ENCODE measurements at places on chromosomes 7 and 10.
A peak's percentile ranks its signal among the peaks of the same experiment; 100 is the strongest.

GRCh38 chr7:30225863-30226613 lies 58.4 kb upstream of the ZNRF2 start:
- DNase-seq = peak; percentile 16

DNA sequence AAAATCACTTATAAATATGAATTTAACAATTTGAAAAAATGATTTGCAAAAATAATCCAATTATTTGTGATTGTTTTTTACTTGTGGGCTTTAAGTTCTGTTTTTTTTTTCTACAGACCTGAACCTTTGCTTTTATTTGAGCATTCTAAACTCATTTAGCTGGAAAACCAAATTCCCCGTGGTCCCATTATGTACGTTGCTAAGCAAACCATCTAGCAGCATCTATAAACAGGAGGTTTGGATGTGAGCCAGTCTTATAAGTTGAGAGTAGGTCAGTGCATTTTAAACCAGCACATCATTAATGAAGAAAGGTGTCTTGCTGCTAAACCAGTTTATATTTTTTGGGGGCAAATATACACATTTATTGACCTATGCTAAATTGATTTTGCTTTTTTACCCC lies 77.3 kb downstream of the LRRN3 start:
- no peak for DNase-seq

DNA sequence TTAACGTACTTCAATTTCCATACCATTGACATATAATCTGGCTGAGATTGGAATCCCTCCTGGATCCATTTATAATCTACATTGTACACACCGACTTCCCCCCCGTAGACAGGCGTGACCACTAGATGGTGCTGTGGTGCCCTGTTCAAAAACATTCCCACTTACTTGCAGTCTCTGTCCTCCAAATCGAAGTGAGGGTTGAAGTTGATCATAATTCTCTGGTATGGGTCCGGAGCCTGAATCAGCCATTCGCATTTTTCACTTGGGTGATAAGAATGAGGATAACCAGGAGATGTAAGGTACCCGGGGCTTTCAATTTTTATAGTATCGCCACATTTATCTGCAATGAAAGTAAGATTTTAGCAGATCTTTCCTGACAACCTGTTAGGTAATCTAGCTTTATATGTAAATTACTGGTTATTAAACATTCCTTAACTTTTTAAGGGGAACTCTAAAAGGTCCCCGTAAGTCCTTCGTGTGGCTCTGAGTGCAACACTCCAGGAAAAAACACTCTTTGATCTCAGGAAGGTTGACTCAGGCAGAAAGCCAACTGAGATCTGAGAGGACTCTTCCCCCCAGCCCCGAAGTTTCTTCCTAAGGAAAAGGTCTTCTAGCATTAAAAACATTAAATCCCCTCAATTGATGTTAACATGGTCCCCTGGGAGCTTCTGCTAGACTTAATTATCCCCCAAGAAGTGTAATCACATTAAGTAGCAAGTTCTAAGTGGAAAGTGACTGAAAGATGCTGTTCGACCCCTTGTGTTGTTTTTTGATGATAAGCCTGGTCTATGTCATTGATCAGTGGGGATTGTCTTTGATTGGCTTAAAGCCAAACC lies 3.7 kb downstream of the NRP1 start:
- peak; percentile 29 for DNase-seq

DNA sequence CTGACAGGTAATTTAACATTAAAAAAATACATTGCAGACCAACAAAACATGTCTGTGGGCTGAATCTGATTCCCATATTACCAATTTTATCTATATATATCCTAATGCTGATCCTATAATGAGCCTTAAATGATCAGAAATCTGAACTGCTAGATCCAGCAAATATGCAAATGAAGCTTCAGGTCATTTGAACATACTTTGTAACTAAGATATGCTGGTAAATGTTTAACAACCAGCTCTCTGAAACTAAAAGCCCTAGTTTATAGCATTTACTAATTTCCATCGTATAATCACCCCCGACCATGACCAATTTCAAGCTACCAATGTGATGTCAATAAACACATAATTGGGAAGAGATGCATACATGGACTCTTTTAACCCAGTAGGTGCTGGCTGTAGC lies 42.1 kb downstream of the PANK1 start:
- no peak for DNase-seq

DNA sequence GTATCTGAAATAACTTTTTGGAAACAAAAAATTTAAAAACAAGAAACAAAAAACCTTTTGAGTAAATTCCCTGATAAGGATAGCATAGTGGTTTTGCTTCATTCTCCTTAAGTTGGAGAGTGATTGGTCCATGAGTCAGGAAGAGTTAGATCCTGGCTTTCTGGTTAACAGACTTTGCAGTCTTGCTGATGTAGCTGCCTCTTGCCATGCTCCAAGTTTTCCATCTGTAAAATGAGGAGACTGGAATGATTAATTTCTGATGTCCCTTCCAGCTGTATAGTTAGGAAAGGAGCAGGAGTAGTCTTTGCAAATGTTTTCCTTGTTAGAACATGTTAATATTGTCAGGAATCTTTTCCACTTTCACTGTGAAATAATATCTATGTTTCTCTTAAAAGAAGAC lies 266.6 kb downstream of the DNAJB9 start:
- DNase-seq = no peak

DNA sequence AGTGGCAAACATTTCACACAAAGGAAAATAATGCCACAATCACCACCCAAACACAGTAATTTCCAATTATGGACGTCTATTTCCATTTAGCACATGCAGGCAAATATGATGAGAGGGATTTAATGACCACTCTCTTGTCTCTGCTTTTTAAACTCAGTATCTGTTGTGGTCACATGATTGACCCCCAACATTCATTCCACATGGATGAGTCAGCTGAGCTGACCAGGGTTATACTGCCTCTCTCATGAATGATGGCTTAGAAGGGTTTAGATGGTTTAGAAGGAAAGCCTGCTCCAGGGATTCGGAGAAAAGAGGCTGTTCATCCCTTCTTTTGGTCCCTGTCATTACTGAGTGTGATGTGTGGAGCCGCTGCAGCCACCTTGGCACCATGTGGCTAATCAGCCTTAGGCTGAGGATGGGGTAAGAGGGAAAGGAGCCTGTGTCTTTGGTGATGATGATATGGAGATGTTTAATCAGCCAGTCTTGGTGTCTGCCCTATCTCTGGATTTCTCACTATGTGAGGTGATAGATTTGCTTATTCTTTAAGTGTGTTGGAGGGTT lies 38.2 kb upstream of the JAKMIP3 start:
- no peak for DNase-seq

GRCh38 chr10:2935647-2936386 lies 131.5 kb upstream of the PFKP start:
- no peak for DNase-seq

DNA sequence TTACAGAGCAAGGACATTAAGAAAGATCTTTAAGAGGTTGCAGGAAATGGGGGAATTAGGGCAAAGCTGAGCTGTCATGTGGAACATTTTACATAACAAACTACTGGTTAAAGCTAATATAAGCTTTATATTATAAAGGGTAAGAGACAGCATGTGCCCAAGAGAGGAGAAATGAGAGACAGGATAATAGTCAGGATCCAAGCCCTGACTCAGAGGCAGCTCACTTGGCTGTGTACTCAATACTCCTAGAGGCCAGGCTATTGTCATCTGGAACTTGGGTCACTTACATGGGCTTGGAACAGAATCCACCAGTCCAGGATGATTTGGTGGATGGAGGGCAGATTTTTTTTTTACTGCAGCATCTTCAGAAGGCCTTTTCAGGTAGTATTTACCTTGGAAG lies 418.6 kb upstream of the ZMIZ1 start:
- no peak for DNase-seq

DNA sequence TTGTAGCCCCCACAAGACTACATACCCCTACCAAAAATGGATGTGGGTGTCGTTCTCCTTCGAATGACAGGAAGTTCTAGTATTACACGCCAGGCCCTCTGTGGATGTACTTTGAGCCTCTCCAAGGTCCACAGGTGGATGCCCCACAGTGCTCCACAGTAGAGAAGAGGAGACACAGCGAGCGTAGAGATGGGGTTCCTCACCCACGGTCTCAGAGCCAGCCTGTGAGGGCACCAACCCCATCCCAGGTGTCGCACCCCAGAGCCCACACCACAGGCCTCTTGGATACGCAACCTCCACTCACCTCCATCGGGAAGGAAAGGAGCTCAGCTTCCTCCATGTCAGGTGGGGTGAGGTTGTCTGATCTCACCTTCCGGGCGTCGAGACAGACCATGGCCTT lies 2.3 kb downstream of the CPA5 start:
- no peak for DNase-seq

DNA sequence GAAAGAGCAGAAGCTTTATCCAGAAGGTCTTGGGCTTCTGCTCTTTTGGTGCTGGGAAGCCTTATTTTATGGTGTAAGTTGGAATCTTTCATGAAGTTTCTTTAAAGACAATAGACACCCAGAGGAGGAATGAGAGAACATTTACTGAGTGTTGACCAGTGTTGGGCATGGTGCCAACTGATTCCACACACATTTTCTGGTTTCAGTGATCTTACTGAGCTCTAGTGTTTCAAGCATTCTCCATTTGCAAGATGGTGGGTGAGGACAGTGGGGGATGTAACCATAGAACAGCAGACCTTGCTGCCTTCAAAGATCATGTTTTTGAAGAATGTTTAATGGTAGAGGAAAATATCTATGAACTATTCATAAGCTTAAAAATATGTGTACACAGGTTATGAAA lies 114.6 kb downstream of the LRMDA start:
- DNase-seq = no peak

GRCh38 chr7:69892790-69893189 lies 294.5 kb downstream of the AUTS2 start:
- DNase-seq = no peak

- no peak for DNase-seq
Observed at GRCh38 chr10:25934621-25935139, 651 bp downstream of the MYO3A start.

GRCh38 chr7:7642081-7642480 lies 1.5 kb downstream of the UMAD1 start:
- DNase-seq = no peak

DNA sequence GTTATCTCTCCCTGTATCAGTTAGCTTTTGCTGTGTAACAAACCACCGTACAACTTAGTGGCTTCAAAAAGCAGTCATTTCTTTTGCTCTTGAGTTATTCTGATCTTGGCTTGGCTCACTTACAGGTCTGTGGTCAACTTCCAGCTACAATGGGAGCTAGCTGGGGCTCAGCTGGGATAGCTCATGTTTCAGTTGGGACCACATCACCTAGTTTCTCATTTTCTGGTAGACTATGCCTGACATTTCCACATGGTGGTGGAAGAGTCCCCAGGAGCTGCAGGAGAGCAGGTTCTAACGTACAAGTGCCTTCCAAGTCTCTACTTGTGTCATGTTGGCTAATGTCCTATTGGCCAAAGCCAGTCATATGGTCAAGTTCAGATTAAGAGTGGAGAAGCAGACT lies 25.8 kb upstream of the PIP4K2A start:
- no peak for DNase-seq

DNA sequence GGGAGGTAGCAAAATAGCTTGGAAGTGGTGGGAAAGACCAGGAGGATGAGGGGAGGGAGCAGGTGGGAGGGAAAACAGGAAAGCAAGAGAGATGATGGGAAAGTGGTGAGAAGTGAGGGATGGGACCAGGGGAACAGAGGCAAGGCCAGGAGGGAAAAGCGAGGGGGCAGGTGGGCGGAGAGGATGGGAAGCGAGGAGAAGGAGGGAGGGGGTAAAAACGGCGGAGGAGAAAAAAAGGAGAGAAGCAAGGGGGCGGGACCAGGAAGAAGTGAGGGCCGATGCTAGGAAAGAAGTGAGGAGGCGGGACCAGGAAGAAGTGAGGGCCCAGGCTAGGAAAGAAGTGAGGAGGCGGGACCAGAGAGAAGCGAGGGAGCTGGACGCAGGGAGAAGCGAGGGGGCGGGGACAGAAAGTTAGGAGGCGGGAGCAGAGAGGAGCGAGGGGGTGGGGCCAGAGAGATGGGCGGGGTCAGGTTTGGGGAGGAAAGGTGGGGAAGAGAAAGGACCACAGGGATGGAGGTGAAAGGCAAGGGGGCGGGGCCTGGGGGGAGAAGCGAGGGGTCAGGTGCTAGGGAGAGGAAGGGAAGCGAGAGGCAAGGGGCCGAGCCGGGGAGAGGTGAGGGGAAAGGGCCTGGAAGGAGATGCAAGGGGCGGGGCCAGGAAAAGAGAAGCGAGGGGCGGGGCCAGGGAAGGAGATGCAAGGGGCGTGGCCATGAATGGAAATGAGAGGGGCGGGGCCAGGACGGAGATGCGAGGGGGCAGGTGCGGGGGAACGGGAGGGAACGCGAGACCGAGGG lies 984 bp downstream of the SMURF1 start:
- peak; percentile 53 for DNase-seq

DNA sequence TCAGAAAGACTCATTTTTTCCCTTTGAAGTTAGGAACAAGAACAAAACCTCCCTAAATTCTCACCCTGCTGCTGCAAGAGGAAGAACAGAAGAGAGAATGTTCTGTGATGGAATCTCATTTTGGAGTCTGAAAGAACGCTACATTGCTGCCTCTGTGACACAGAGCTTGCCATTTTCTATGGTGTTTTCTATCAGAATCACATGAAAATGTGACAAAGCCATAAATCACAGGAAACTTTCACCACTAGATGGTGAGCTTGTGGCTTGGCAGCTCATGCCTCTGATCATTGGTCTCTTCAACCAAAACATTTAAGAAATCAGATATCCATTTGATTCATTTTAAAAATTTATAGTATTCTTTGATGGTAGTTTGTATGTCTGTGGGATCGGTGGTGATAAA lies 82.9 kb downstream of the CADPS2 start:
- no peak for DNase-seq

GRCh38 chr7:68692511-68692910 lies 905.8 kb upstream of the AUTS2 start:
- DNase-seq = no peak

DNA sequence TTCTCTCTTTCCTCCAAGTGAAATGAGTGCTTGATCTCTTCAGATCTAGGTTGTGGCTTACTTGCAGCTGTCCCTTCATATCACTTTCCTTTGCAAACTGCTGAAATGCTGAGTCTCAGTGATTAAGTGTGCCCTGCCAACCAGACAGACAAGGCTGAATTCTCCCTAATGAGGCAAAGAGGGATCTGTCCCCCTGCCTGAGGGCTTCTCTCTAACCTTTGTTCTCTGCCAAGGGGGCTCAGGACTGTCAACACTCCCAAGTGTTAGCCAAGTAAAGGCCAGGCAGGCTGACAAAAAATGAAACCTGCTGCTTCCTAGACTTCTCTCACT lies at the start of gene MSS51:
TSS of gene MSS51 (minus strand) at position 24 of the 330 bp plus-strand sequence. CDS start 5,277 bp downstream, outside the sequence.
- no peak for DNase-seq

GRCh38 chr10:82071231-82071630 lies 196.2 kb downstream of the NRG3 start:
- no peak for DNase-seq

GRCh38 chr7:30765408-30765807 lies 5.8 kb upstream of the MINDY4 start:
- DNase-seq = no peak

GRCh38 chr10:15877836-15878576 lies 17.7 kb upstream of the MINDY3 start:
- no peak for DNase-seq

GRCh38 chr7:46157931-46158330 lies 236.9 kb upstream of the IGFBP3 start:
- no peak for DNase-seq
